ENCODE measurements at places on chromosomes 7 and 10. TPM values are rescaled to one million over a fixed set of nuclear protein-coding genes. Genes with fewer than 3 reads are reported as not detected.
A peak's percentile ranks its signal among the peaks of the same experiment; 100 is the strongest.

SMIM30 gene
- polyA plus RNA-seq = 112 TPM

DNA sequence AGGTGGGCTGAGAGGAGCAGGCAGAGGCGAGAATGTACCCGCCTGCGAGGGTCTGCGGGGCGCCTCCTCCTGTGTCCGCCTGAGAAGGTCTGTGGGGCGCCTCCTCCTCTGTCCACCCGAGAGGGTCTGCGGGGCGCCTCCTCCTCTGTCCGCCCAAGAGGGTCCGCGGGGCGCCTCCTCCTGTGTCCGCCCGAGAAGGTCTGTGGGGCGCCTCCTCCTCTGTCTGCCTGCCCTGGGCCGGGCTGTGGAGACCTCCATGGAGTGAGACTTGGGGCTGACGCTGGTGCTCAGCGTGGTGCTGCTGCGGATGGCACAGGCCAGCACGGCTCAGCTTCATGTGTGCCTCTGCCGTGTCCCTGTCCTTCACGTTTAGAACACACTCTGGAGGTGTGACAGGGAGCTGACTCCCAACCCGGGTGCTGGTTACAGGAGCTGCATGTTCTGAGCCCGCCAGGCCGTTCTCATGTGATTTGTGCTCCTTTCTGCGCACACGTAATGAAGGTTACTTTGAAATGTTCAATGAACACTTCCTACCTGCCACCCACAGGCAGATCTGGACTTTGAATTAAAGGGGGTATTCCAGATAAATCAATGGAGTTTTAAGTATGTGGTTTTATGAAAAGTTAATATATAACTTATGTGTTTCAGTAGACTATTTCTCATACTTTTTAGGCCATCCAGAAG lies 20.5 kb upstream of the GET4 start:
- DNase-seq = no peak

- peak; percentile 45 for DNase-seq
Measured at GRCh38 chr10:127196282-127197153, at the start of gene INSYN2A. INSYN2A (minus strand) TSS chr10:127196591; CDS start chr10:127176395, 20,196 bp downstream.

- DNase-seq = no peak
Measured at GRCh38 chr7:113414401-113415035, 296.2 kb upstream of the SMIM30 start.

FANK1 gene
- 8.1 TPM for polyA plus RNA-seq

EBF3 gene
- polyA plus RNA-seq = 3.3 TPM

- no peak for DNase-seq
Measured at GRCh38 chr7:138324941-138325340, 135.1 kb upstream of the TRIM24 start.

- DNase-seq = no peak
Measured at GRCh38 chr10:88278912-88279311, 304.2 kb downstream of the RNLS start.

GRCh38 chr10:11448190-11448544 lies 163.3 kb downstream of the USP6NL start:
- DNase-seq = no peak

DNA sequence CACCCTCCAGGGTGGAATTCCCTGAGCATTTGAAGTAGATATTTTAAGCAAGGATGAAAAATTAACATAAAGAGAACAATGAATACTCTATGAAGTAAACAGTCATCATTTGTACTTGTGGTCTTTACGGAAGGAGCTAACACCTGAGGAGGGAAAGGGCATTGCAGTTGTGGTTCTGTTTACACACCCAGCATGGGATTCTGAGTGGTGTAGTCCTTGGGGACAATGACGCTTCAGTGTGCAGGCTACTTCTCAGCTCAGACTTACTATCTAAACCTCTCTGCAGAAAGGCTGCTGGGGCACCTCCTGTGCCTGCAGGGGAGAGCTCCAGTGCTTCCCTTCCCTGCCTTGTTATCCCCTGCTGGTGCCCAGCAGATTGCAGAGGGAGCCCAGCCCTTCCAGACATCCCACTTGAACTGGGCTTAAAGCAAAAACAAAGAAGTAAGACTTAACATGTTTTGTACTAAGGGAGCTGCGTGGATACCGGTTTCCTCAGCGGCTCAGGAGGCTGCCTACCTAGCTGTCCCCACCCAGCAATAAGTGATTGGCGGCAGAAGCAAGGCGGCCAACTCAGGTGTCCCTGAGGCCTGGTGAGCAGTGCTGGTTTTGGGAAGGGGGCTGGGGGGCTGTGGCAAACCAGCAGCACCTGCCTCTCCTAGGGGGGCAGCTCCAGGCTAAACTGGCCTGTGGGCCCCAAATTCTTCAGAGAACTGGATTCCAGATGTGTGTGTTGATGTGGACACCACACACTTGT lies 89.1 kb downstream of the CELF2 start:
- DNase-seq = no peak

GRCh38 chr10:70863470-70864160 lies 24.8 kb downstream of the PCBD1 start:
- no peak for DNase-seq

LRRC17 gene
- 75.0 TPM for polyA plus RNA-seq

MUC12 gene
- polyA plus RNA-seq = not detected
